ENCODE measurements at places on chromosomes 16 and 17.

DNA sequence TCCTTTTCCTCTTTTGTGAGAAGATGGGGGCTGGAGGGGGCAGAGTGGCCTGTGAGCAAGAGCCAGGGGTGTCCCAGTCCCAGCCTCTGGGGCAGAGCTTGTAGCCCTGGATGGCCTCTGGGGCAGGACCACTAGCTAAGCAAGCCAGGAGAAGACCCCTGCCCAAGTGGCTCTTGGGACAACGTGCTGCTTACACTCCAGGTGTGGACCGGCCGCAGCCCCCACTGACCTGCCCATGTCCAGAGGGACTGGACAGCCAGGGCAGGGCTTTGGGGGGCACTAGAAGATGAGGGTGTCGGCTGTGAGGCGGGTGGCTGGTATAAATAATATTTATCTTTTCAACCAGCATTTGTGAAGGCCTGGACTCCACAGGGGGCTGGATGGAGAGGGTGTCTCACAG, 9.2 kb upstream of the SPPL2C start:
- no peak for DNase-seq

DNA sequence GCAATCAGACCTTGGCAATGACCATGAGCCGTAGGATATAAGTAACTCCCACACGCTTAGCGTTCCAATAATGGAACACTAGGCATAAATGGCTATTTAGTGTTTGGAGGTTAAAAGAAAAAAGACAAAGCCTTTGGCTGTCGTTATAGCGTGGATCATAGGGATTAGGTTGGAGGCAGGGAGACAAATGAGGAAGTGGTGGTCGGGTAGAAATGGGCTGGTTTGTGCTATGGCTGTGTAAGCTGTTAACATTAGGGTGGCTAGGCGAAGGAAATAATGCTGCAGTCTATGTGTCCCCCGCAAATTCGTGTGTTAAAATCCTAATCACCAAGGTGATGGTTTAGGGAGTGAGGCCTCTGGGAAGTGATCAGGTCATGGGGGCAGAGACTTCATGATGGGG, 120.4 kb upstream of the IRX6 start:
- DNase-seq: no peak

DNA sequence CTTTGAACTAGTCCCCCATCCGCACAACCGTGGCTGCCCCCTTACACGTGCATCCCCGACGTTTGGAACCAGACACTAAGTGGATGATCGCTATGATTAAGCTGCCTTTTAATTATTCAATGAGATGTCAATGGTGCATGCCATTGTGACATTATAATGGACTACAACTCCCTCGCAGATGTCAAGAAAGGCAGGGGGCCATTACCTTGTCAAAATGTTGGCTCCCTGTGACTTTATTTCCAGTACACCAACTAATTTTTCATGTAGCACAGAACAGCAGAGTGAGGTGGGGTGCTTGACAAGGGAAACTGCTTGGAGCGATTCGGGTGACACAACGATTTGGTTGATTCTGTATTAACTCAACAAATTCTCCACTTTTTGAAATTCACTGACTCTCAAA, 26.5 kb downstream of the ASIC2 start:
- no peak for DNase-seq

DNA sequence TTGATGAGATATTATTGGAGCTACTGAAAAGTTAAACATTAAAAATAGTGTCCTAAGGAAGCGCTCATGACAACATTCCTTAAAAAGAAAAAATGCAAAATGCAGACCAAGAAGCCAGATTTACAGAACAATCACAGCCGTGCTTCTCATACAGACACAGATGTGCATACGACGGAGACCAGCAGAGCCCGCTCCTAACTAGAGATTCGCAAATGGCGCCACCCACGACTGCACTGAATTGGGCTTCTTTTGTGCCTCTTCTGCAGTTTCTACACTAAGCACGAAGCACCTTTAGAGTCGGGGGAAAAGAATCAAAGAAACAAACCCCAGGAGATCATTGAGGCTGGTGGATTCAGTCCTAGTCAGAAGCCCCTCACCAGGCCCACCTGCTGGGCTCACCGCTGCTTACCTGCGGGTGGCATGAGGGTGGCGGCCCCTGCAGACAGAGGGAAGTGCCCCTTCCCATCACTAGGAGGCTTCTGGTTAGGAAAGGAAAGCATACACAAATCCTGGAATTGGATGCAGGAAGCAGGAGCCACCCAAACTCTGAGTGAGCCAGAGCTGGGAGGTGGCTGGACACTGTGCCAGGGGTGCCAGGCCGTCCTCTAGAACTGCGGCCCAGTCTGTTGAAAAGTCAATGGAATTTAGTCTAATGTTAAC, 64.9 kb upstream of the CHMP6 start:
- DNase-seq: no peak

DNA sequence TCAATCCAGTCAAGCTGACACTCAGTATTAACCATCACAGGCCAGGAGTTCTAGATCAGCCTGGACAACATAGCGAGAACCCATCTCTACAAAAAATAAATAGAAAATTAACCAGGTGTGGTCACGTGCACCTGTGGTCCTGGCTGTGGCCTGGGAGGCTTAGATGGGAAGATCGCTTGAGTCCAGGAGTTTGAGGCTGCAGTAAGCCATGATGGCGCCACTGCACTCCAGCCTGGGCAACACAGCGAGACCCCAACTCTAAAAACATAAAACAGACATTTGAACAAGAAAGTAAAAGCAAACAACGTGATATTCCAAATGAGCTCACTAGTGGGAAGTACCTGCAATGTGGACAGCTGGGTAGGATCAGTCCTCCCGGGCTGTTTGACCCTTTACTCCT, 41.9 kb downstream of the CRISPLD2 start:
- DNase-seq: no peak

DNA sequence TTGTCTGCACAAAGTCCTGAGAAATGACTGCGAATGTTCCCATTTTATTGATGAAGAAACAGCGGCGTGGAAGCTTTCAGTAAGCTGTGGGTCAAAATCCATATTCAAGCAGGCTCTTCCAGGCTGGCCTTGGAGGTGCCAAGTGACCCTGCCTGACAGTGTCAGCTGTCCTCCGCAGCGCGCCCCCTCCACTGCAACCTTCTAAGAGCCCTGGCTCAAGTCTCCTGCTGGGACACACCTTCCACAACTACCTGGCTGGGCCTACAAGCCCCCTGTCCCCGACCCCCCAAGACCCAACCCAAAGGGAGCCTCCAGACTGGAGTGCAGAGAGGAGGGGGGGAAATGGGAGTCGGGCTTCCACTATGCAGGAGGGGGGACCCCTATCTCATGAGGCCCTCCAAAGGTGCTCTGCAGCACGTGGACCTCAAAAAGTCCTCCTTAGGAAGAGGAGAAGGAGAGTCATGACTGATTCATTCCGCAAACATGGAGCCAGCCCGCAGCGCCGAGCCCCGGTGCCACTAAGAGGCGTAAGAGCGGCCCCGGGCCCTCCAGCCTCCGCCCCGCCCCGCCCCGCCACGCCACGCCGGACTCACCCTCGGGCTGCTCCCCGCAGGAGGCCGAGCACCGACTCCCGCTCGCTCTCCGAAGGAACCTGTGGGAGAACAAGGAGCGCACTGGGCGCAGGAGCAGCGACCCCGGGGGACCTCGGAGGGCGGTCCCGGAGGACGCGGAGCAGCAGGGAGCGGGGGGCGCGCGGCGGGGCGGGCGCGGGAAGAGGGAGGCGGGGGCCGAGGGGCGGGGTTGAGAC, 574 bp downstream of the MPP3 start:
- no peak for DNase-seq

GRCh38 chr16:66258916-66259845, 107.3 kb upstream of the CDH5 start:
- DNase-seq: no peak

- DNase-seq: no peak
Observed at GRCh38 chr17:67415291-67415690, 38.2 kb downstream of the PITPNC1 start.

- DNase-seq: no peak
Observed at GRCh38 chr17:37391146-37391545, 15.4 kb downstream of the C17orf78 start.

DNA sequence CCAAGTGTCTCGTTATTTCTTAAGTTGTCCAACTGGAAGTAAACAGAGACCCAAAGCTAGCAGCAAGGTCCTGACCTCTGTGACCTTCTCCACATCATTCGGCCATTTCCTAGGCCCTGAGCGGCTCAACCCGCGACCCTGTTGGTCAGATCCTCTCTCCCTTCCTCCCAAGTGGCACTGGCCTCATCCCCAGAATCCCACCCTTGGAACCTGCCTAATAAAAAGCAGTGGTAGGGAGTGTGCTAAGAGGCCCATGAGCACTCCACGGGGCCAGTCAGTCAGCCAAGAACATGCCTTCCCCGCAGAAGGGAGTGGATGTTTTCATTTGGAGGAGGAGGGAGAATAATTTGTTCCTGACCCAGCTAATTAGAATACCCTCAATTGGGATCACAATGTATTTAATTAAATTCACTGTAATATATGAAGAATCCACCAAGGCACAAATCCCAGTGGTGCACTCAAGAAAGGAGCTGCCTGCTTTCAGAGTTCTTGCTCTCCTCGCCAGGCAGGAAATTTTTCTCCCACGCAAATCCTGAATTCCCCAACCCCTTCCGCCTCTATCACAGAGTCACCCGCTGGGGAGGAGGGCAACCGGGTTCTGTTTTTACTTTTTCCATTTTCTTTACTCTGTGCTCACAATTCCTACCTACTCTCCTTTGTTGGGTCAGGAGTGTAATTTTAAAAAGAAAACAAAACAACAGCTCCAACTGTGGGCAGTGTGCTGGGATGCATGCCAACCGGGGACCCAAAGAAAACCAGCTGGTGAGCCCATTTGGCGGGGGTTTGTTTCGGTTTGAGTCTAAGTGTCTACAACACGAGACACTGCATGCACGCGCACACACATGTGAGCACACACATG, 153.4 kb downstream of the ZFHX3 start:
- DNase-seq: no peak

DNA sequence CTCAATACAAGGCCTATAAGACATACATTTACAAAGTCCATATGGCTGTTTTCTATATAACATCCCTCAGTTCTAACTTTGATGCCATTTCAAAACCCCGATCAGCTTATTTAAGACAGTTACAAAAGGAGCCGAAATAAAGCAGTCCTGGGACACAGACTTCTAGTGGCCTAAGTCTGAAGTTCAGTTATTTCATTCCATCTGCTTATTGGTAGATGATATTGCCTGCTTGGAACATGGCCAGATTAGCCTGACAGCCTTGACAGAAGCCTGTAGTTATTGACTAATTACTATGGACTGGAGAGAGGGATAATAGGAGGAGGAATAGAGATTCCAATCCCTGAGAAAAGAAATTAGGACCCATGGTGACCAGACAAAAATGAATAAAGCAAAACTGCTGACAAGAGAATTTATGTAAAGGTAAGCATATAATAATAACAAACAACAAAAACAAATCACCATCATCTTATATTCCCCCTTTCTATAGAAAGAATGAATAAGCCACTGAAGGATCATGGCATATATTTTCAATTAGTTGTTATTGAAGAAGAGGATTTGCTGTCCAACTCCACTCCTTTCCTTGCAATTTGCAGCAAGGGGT, 206.3 kb upstream of the TOM1L1 start:
- DNase-seq: no peak

All from stimulated activated naive CD8-positive, alpha-beta T cell treated with anti-CD3 and anti-CD28 coated beads, Interleukin-15, amount 100 ng/mL, for 72 hours (primary cell).